ENCODE measurements at places on chromosomes 12 and 14. TPM values are rescaled to one million over a fixed set of nuclear protein-coding genes. Genes with fewer than 3 reads are reported as not detected.
A peak's percentile ranks its signal among the peaks of the same experiment; 100 is the strongest.

- no peak for DNase-seq
Observed at GRCh38 chr14:99937475-99938244, 127.6 kb upstream of the EVL start.

DNA sequence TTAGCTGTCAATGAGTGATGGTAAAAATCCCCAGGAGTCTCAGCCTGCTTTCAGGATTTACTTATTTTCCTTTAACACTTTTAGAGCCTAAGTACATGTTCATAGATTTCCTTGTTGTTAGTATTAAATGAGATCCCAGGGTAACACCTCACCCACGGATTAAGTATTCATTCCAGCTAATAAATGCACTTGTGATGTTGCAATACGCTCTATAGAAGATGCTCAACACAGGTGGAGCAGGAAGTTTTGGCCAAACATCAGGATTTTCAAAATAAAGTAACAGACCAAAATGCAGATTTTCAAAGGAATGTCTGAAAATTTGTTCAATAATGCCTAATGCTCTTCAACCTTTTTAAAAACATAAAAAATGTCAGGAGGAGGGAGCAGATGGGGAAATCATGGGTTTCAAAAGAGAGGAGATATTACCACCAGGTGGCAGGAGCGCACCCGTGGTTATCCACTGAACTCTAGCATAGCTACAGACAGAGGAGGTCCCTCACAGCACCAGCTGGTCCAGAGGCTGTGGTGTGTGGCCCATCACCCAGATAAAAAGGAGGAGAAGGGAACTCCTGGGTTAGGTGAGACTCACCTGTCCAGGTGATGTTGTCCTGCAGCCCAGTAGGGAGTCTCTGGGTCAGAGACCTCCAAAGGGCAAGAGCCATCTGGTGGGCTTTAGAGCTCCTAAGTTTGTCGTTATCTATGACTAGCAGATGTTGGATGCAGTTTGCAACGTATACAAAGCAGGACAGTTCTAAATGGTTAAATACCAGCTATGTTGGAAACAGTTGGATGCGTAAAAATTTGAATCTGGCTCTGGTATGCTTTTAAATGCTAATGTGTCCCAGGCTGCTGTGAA, 1158.4 kb upstream of the TMEM132C start:
- DNase-seq, result peak; percentile 62

DNA sequence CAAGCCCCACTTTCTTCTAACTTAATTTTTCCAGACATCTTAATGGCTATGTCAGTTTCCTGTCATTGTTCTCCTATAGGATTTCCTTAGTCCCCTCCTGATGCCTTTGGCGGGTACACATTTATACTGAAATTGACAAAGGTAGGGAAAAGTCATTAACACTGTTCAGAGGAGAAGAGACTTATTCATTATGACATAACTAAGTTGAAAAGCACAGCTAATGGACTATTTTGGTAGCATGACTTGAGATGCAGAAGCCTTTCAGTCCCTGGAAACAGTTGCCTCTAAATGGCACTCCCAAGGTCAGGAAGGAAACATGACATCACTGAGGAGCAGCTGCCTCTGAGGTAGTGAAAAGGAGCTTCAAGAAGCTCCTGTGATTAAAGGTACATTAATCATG, 317.5 kb upstream of the KITLG start:
- DNase-seq, result peak; percentile 28

PROX2 gene
- total RNA-seq, result 0.03 TPM

GRCh38 chr12:49809381-49809905, 18.8 kb downstream of the NCKAP5L start:
- DNase-seq, result no peak

DNA sequence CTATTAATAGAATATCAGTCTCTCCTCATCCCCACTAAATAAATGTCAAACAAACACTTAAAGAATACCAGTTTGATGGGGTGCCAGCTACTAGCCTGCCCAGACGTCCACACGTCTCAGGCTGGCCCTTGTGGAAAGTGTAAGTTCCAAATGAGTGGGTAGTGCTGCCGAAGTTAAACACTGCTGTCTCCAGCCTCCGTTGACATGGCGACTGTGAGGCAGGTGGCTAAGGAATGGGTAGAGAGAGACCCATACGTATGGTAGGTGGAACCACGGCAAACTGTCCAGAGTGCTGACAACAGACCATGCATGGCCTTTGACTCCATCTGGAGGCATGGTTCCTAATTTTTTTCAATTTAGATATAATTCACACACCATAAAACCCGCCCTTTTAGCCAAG, 37.9 kb downstream of the PITPNM2 start:
- DNase-seq, result no peak

DNA sequence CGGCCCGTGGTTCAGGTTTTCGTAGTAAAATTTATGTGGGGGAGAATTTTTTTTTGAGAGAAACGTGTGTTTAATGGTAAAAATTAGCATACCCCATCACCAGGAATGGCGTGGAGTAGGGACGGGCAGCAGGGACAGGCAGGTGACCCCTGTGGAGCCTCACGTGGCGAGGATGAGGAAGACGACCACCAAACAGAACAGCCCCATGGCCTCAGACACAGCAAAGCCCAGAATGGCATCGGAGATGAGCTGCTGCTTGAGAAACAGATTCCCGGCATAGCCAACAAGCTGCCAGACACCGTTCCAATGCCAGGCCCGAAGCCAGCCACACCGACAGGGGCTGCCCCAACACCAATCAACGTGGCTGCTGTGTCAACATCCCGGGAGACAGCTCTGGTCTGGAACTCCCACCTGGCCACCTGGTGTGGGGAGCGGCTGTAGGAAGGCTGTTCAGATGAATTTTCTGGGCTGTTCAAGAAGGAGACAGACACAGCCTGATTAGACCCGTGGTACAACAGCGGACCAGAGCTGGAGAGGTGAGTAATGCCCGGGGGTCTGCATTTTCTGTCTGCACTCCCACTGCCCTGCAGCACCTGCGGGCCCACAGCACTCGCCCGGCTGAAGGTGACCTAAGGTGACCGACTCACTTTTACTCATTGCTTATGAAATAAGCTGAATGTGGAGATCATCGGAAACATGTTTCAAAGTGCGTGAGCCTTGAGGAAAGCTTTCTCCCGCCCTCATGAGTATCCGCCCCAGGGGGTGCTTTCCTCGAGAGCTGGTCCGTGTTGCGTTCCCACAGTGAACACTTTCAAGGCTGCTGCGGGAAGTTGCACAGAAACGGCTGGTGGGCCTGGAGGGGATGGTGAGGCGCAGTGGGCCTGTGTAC, 10.6 kb downstream of the TMEM121 start:
- no peak for DNase-seq

ZDHHC22 gene
- 0.10 TPM for total RNA-seq

DNA sequence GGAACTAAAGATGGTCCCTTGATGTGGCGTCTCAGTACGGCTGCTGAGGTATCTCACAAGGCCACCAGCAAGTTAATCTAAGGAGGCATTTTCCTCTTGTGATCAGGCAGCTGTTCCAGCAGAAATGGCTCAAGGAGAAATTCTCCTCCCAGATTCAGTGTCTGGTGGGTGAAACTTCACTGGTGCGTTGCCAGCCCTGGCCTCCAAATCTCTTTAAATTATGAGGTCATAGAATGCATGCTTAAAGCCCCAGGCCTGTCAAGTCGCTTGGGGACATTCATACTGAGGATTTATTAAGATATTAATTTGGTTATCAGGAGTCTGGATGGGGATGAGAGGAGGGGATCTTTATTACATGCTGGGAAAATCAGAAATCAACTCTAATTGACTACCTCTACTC, 72.9 kb downstream of the PPP2R5C start:
- DNase-seq, result no peak

DNA sequence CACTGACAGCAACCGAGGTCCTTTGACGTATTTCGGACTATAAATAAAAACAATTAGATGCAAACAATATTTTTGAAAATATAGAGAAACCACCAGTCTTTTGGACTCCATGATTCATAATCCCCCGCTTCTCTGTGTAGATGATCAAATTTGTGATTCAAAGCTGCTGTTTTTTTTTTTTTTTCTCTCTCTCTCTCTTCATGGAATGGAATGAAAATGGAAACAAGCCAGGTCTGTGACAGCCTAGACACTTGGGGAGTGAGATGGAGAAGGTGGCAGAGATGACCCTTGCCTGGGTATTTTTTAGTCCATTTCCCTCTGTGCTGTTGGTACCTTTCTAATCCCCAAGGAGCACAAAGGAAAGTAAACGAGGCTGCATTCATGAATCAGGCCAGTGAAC, 248.5 kb downstream of the GLT1D1 start:
- no peak for DNase-seq

- DNase-seq, result no peak
Observed at GRCh38 chr14:67503331-67503730, 14.8 kb upstream of the TMEM229B start.

Measured in HT1080 (cell line).